ENCODE measurements at places on chromosomes 3 and 15.

DNA sequence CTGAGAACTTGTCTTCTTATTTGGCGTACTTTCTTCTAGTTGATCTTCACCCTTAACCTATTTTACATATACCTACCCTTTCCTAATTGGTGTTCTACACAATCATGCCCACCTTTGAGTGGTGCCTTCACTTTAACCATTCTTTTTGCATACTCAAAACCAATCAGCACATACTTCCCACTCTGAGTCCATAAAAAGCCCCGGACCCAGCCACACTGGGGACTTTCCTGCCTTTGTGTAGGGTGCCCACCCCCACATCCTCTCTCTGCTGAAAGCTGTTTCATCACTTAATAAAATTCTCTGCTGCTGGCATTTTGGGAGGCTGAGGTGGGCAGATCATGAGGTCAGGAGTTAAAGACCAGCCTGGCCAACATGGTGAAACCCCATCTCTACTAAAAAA, 15.9 kb upstream of the CHST2 start:
- DNase-seq: no peak

- no peak for DNase-seq
Measured at GRCh38 chr15:42716626-42717025, 20.3 kb downstream of the CDAN1 start.

- no peak for DNase-seq
Measured at GRCh38 chr3:7658294-7658693, 797.4 kb downstream of the GRM7 start.

GRCh38 chr15:55914446-55914845, 79.0 kb downstream of the NEDD4 start:
- DNase-seq: no peak

GRCh38 chr3:48014358-48014757, 1.9 kb downstream of the MAP4 start:
- DNase-seq: no peak

DNA sequence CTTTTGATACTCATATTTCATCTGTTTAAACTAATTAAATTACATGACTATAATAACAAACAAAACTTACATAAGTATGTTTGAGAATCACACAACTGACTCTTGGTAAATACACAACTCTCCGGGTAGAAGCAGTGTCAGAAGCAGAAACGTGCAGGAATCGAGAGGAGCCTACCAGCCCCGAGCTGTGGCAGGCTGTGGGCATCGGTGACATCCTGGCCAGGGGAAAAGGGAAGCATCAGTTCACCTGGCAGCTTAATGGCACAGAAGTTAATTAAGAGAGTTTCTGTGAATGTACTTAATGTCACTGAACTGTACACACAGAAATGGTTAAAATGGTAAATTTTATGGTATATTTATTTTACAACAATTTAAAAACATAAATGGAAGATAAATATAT, 90.2 kb downstream of the CRTC3 start:
- DNase-seq: peak; percentile 36

- no peak for DNase-seq
Measured at GRCh38 chr3:192494174-192494573, 233.2 kb downstream of the FGF12 start.

DNA sequence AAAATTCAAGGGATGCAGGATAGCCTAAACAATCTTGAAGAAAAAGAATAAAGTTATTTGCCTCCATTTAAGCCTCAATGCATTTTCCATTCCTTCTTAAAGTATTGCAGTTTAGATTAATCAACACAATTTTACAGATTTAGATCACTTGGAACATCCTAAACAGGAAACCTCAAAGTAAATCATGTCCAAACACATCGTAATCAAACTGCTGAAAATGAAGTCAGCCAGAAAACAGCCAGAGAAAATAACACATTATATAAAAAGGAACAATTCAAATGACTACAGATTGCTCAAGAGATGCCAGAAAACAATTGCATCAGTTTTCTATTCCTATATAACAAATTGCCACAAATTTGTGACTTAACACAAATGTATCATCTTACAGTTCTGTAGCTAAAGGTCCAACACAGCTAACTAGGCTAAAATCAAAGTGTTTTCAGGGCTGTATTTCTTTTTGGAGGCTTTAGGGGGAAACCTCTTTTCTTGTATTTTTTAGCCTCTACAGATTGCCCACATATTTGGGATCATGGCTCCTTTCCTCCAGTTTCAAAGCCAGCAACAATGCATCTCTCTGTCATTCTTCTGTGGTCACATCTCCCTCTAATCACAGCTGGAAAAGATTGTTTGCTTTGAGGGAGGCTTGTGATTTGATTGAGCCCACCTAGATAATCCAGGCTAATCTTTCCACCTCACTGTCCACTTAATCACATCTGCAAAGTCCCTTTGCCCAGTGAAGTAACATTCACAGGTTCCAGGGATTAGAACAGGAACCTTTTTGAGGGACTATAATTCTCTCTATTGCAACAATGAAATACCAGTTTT, 543.3 kb upstream of the UBE2E2 start:
- DNase-seq: no peak

GRCh38 chr3:172466553-172467130, 18.4 kb upstream of the GHSR start:
- DNase-seq: no peak

DNA sequence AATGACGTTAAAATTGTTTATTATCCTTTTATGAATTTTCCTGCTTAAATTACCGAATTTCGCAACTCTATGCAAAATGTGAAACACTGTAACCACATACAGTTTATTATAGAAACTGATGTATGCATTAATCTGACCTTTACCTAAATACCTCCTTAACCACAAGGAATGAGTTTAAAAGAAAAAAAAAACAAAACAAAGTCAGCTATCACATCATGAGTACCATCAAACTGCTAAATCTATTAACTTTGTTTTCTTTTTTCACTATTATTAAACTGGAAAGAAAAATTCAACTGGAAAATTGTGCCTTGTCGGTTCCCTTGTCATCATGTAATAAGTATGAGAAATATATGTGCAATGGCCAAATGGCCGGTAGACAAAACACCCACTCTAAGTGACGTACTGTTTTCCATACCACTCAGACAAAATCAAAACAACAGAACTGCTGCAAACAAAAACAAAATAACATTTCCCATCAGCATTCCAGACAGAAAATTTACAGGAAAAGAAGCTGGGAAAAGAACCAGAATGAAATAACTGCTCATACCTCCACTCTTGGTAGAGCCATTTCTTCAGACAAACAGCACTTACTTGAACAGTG, 415.3 kb downstream of the FOXP1 start:
- DNase-seq: no peak

DNA sequence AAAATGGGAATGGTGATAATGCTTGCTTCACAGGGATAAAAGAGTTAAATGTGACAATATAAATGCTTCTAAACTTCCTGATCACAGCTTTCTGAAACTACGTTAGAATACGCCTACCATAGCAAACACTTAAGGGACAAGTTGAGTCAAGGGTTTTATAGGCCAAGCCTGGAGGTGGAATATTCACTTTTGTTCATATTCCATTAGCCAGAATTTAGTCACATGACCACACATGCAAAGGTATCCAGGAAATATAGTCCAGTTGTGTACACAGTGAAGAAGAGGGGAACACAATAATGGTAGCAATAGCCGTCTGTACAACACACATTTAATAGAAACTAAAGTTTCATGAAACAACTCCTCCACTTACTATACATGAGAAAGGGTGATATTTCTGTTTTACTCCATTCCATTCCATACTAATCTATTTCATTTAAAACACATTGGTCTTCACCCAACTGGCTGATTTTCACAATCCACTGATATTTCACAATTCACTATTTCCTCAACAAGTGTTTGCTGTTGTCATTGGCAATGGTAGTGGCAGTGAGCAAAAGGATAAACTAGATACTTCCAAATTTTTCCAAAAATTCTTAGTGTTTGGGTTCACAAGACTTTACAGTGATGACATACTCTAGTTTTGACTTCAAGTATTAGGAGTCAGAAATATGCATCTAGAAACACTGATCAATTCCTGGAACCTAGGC, 270.9 kb downstream of the ERC2 start:
- no peak for DNase-seq

- DNase-seq: no peak
Measured at GRCh38 chr3:33377489-33377888, 62.7 kb downstream of the UBP1 start.

- no peak for DNase-seq
Measured at GRCh38 chr3:188861842-188862744, 309.7 kb upstream of the TPRG1 start.

GRCh38 chr3:50480471-50480870, 23.0 kb downstream of the CACNA2D2 start:
- DNase-seq: no peak

DNA sequence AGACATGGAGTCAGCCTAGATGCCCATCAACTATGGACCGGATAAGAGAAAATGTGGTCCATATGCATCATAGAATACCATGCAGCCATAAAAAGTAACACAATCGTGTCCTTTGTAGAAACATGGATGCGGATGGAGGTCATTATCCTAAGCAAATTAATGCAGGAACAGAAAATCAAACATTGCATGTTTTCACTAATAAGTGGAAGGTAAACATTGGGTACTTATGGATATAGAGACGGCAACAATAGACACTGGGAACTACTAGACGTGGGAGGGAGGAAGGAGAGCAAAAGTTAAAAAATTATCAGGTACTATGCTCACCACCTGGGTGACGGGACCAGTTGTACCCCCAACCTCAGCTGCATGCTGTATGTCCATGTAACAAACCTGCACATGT, 2.5 kb downstream of the PLD1 start:
- no peak for DNase-seq

DNA sequence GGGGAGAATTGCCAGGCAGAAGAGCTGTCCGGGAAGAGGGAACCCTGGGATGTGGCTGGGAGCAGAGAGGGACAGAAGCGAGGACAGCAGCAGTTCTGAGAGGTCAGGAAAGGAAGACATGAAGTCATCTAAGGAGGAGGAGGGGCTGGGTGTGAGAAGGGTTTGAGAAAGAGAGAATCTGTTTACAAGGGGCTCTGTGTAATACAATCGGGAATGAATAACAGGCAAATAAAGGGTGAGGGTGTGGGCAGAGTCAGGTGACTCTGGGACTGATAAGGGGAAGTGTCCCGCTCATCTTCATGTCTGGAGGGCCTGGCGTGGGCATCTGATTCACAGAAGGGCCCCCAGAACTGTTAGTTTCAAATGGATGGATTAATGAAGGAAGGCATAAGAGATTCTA, 191.3 kb downstream of the XXYLT1 start:
- no peak for DNase-seq
